MM.1S (cell line): ENCODE measurements at places on chromosomes 6 and 20.

DNA sequence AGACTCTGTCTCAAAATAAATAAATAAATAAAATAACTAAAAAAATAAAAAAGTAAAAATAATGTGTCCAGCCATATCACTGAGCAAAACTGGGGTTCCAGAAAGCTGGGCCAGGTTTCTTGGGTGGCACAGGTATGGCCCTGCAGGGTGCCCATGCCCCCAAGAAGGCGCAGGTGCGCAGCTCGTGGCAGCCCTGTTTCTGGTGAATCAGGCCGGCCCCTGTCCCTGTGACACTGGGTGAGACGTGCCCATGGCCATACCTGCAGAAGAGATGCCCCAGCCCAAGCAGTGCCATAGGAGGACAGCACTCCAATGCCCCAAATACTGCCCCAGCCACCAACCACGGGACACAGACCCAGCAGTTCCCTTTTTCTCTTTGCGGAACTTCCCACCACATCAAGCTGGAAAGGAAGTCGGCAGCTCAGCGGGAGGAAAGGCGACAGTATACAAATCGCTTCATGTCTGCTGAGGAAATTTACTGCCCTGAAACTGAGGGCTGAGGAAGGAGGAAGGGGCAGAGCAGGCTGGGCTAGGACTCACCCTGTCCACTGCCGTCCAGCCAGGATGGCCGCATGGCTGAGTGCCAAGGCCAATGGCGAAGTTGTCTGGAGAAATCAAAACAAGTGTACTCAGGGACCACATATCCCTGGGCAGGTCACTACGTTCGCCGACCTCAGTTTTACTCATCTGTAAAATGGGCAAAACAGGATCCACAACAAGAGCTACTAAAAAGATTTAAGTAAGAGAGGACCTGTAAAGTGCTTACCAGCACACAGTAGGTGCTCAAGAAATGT is 55.4 kb downstream of the PREX1 start:
- no peaks in the 10 kb centered on the region for H3K4me1 ChIP-seq
- no peaks in the 10 kb centered on the region for H3K36me3 ChIP-seq
- no peak for DNase-seq
- H3K27me3 ChIP-seq: 0 out of 2 replicates have a peak, but pooled peaks cover 2% of the 10 kb centered on the region
- H3K4me3 ChIP-seq: no peak overlapping the region

DNA sequence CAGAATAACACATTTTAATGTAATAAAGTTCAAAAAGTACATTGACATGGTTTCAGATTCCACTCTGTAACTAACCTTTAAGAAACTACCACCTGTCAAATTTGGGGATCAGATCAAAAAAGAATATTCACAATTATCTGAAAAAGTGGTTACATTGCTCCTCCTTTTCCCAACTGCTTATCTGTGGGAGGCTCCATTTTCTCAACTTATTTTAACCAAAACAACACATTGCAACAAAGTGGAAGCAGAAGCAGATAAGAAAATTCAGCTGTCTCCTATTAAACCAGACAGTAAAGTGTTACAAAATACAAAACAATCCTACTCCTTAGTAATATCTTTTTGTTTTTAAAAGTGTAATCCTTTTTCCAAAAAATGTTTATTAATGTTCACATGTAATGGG is 61.4 kb downstream of the PDSS2 start:
- H3K4me1 ChIP-seq: no peaks in the 10 kb centered on the region
- no peaks in the 10 kb centered on the region for H3K27me3 ChIP-seq
- DNase-seq: no peak
- H3K27ac ChIP-seq: no peak overlapping the region

DNA sequence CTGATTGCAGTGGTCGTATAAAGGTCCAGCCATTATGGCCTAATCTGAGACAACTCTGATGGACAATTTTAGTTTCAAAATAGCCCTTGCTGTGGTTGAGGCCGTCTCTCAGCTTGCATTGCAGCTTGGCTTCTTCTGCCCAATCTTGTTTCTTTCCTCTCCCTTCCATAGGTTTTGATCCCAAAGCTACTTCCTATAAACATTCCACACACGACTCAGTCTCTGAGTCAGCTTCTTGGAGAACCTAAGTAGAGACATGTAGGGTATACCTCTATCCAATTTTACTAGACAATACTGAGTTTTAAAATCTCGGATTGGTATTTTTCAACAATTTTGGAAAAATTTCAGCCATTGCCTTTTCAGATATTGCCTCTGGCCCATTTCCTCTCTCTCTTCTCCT is 13.4 kb downstream of the IYD start:
- H3K4me1 ChIP-seq: no peaks in the 10 kb centered on the region
- H3K27me3 ChIP-seq: no peaks in the 10 kb centered on the region
- DNase-seq: no peak
- H3K36me3 ChIP-seq: no peaks in the 10 kb centered on the region

- DNase-seq: no peak
- H3K27ac ChIP-seq: no peak overlapping the region
- H3K4me3 ChIP-seq: no peak overlapping the region
- H3K4me1 ChIP-seq: no peaks in the 10 kb centered on the region
Observed at GRCh38 chr6:154653853-154654252, 79.4 kb upstream of the SCAF8 start.

- no peak within 1 kb of the TSS for H3K4me3 ChIP-seq
- H3K27me3 ChIP-seq: peaks cover 21% of the 10 kb centered on the region
- H3K27ac ChIP-seq: no peak within 1 kb of the TSS
- peaks cover 9% of the 10 kb centered on the region for H3K4me1 ChIP-seq
- H3K36me3 ChIP-seq: no peaks in the 10 kb centered on the region
Observed at GRCh38 chr6:30983439-30983838, at the start of gene MUC21. Gene MUC21 (plus strand): TSS chr6:30983718. CDS start chr6:30983959, 241 bp downstream.

- H3K4me3 ChIP-seq: no peak overlapping the region
- H3K27ac ChIP-seq: no peak overlapping the region
- no peaks in the 10 kb centered on the region for H3K27me3 ChIP-seq
- no peaks in the 10 kb centered on the region; the same call in 1 of the 2 replicates for H3K36me3 ChIP-seq
Observed at GRCh38 chr6:40743226-40743625, 156.1 kb upstream of the LRFN2 start.

DNA sequence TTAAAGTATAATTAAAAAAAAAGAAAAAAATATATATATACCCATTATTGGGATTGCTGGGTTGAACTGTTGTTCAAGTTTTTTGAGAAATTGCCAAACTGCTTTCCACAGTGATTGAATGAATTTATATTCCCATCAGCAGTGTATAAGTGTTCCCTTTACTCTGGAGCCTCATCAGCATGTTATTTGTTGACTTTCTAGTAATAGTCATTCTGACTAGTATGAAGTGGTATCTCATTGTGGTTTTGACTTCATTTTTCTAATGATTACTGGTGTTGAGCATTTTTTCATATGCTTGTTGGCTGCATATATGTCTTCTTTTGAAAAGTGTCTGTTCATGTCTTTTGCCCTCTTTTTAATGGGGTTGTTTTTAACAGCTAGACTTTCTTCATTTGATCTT is 1260.8 kb upstream of the GJE1 start:
- H3K27ac ChIP-seq: no peak overlapping the region
- no peaks in the 10 kb centered on the region for H3K4me1 ChIP-seq
- no peaks in the 10 kb centered on the region for H3K27me3 ChIP-seq
- DNase-seq: no peak
- no peak overlapping the region for H3K4me3 ChIP-seq

- DNase-seq: no peak
- no peaks in the 10 kb centered on the region for H3K27me3 ChIP-seq
- H3K4me1 ChIP-seq: no peaks in the 10 kb centered on the region
- H3K27ac ChIP-seq: no peak overlapping the region
- no peak overlapping the region for H3K4me3 ChIP-seq
Observed at GRCh38 chr6:54255886-54256285, 52.4 kb upstream of the TINAG start.
